Right atrium auricular region (tissue), 2 donors: ENCODE measurements at places on chromosomes 5 and 9. TPM values are rescaled to one million over a fixed set of nuclear protein-coding genes. Genes with fewer than 3 reads are reported as not detected.
A peak's percentile ranks its signal among the peaks of the same experiment; 100 is the strongest.

GARNL3 gene
- 17.7 TPM for total RNA-seq

TRAF1 gene
- total RNA-seq, result 2.0 TPM

DNA sequence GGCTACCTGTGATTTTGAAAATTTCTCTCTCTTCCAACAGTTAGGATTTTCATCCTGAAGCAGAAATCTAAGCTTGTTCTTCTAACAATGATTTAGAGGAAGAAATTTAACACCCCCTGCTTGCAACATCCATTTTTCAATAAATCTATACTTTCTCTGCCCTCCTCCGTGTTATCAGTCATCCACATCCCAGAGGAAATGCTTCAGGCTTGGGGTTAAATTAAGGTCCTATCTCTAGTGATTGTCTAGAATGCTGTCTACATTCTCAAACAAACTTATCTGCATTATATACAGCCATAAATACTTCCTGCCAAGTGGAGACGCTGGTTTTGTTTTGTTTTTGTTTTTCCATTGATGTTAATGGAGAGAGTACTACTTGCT, 371.0 kb downstream of the CSNK1G3 start:
- no peak overlapping the region for H3K4me3 ChIP-seq
- no peak for DNase-seq
- H3K36me3 ChIP-seq, result no peaks in the 10 kb centered on the region
- no peaks in the 10 kb centered on the region for H3K4me1 ChIP-seq

ARHGAP26 gene
- 31.6 TPM for total RNA-seq

PHF24 gene
- not detected for total RNA-seq

DNA sequence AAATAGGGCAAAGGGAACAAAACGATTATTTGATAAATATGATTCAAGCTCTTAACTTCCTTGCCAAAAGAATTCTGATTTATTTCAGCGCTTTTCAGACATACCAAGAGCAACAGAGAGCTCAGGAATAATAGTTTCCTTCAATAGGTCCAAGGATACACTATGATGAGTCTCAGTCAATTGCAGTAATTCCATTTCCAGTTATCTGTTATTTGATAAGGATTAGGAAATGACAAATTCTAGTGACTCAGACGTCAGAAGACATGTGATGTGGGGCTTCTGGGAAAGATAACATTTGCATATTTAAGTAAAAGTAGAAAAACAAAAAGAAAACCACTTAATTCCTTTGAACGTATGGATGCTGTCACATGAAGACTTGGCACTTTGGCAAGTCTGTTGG, 1250.8 kb upstream of the CDH18 start:
- no peak overlapping the region for H3K4me3 ChIP-seq
- H3K27ac ChIP-seq, result no peak overlapping the region
- no peaks in the 10 kb centered on the region for H3K27me3 ChIP-seq
- no peaks in the 10 kb centered on the region for H3K4me1 ChIP-seq
- no peak for DNase-seq

GRCh38 chr9:92115071-92115858, at the start of gene SPTLC1:
Gene SPTLC1, minus strand, starts transcription at chr9:92115413. Its CDS starts 43 bp downstream, at chr9:92115370.
- DNase-seq, result peak; percentile 95
- H3K27ac ChIP-seq, result peak within 1 kb of the TSS; percentile 75
- H3K27me3 ChIP-seq, result no peaks in the 10 kb centered on the region
